ENCODE measurements at places on chromosomes 2 and 18.

DNA sequence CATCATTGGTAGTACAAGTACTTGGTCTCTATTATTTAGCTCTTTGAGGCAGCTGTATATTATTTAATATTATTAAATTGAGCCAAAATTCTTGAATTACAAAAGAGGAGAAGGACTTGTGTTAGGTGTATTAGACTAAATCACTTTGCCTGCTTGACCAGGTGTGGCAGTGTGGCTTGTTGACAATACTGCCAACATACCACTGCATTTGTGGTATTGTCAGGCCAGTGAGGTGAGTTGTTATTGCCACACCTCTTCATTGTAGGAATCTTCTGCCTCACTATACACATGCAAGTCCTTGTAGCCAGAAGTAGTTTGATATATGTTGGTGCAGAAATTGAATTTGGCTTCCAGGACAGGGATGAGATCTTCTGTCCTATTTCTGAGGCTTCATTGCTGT lies 40.5 kb downstream of the CYP20A1 start:
- no peak for DNase-seq

DNA sequence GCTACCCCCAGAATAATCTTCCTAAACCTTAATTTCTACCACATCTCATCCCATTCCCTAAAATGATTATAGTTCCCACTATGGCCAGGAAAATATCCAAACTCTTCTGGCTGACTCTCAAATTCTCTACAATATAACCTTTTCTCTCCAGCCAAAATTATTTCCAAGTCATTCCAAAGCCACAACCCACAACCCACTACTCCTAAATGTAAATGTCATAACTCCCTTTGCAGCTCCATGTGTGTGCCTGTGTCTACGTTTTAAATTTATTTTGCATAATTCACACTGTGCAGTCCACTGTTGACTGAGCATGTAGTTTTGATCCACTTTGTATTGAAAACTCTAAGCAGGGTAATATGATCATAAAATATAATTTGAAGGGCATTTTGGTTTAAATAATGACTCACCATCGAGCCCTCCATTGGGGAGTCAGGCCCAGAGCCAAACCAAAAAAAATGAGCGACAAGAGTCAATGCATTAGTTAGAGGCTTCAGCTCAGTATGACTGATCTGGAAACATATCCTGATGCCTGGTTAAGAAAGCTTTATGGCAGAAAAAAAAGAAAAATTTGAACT lies 171.0 kb downstream of the AFF3 start:
- no peak for DNase-seq

- DNase-seq = no peak
Measured at GRCh38 chr2:215358312-215358845, 46.5 kb downstream of the ATIC start.

DNA sequence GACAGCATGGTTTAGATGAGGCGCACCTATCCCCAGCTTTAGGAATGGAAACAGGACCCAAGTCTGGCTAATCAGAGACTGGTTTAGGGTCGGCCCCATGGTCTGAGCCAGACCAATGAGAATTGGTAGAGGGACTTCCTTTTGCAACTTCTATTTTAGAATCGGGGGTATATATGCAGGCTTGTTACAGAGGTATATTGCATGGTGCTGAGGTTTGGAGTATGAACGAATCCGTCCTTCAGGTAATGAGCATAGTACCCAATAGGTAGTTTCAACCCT lies 1.5 kb upstream of the BOLA3 start:
- no peak for DNase-seq

DNA sequence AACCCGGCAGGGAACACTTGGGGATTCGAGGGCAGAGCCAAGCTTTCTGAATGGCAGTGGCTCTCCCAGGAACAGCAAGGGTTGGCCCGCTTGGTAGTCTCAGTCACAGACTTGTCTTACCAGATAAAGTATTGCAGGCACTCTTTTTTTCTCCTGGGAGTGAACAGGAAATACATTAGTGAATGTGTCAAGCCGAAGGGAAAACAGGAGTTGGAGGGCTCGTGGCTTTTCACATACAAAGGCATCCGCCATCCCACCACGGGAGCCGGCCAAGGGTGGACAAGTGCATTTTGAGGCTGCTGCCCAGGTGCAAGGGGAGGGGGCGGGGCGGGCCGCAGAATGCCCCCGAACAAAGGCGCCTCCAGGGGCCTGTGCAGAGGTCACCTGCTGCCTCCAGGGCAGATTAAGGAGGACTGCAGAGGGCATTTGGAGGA lies 163.3 kb upstream of the SIX3 start:
- DNase-seq = no peak

DNA sequence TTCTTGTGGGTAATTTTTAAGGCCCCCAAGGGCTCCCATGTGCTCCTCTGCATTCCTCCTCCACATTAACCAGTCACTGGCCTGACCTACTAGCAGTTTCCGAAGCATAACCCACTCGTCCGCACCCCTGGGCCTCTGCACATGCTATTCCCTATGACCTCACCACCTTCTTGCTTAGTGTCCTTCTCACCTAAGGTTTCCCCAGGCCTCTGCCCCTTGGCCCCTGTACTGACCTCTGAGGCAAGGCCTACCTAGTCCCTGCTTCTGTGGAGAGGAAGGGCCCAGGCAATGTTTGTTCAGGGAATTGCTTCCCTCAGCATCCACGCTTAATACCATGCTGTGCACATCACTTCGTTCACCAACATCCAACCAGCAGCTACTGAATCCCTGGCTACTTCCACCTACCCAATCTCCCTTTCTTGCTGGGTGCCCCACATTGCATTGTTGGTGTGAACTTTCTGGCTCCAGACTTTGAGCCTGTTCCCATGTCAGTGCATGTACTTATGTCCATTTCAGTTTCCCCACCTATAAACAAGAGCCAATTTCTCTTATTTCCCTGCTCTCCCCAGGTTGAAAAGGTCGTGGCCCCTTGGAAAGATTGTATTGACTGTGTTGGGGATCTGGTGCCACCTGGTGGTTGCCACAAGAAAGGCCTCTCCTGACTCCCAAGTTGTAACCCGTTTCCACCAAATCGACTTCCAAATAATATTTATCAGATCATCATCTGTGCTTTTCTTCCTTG lies 19.2 kb upstream of the TMEM177 start:
- peak; percentile 47 for DNase-seq

DNA sequence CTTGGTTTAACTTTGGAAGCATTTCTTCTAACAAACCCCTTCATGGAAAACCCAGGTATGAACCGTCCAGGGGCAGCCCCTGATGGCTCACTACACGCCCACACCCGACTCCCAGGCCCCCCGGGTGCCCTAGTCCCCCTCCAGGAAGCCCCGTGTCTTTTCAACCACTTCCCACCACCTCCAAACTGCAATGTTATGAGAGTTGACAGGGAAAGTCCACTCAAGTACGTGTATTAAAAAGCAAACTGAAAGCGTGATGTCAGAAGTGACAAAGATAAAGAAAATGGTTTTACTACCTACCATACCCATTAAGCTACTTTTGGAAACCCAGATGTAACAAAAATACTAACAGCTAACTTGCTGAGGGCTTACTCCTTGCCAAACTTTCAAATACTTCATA lies 51.5 kb downstream of the L3MBTL4 start:
- DNase-seq = no peak

DNA sequence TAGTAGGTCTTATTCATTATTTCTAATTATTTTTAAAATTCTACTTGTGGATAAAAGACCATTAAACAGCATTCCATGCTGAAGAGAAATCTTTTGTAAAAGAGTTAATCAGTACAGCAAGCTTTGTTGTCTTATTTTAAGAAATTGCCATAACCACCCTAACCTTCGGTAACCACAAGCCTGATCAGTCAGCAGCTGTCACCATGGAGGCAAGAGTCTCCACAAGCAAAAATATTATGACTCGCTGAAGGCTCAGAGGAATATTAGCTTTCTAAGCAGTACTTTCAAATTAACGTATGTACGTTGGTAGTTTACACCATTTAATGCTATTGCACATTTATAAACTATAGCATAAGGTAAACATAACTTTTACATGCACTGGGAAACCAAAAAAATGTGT lies 650.5 kb upstream of the LINC00305 start:
- no peak for DNase-seq

- DNase-seq = no peak
Measured at GRCh38 chr2:179211355-179211754, 53.3 kb downstream of the SESTD1 start.

DNA sequence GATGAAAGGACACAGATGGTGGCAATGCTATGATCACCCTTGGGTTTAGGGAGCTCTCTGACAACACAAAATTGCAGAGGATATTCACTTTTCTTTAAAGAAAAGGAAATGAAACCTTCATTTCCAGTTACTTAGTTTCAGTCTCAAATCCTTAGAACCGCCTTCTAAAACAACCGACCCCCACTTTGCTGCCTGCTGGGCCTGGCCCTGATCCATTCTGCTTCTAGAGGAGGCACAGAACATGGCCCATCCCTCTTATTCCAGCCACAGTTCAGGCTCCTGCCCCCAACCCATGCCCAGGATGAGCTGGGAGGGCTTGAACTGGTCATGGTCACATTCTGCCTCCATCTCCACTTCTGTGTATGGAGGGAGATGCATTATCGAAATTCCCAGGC lies 311.6 kb downstream of the EN1 start:
- no peak for DNase-seq

- no peak for DNase-seq
Measured at GRCh38 chr18:31439807-31440325, 7.7 kb upstream of the DSG3 start.

GRCh38 chr2:206255003-206255402 lies 19.5 kb upstream of the ZDBF2 start:
- no peak for DNase-seq

DNA sequence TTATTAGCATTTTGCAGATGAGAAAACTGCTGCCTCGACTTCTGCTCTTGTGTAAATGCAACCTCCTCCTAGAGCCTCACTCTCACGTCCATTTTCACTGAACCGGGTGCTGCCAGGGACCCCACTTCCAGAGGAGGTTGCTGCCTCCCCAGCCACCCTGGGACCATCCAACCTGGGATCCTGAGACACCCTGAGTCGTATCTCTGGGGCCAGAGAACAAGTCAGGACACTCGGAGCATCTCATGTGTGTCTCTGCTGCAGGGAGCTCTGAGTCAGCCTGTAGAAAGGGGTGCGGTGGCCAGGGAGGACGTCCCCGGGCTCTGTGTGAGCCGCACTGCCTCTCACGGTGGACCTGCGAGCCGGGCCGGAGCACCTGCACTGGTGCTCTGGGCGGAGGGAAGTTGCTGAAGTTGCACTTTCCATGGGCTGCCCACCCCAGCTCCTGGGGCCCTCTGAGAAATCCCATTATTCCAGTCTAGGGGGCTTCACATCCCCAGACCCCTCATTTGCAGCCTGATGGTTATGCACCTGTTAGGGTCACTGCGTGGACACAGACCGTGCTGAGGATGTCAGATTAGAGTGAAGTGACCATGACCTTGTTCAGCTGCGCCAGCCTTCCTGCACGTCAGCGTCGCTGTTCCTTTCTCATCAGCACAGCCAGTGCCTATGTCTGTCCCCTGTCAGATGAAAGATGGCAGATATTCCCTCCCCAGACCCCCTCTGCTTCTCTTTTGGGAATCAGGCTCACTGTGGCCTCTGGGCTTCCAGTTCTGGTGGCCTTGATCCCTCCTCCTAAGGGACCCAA lies 230.4 kb downstream of the KLHL29 start:
- DNase-seq = no peak

DNA sequence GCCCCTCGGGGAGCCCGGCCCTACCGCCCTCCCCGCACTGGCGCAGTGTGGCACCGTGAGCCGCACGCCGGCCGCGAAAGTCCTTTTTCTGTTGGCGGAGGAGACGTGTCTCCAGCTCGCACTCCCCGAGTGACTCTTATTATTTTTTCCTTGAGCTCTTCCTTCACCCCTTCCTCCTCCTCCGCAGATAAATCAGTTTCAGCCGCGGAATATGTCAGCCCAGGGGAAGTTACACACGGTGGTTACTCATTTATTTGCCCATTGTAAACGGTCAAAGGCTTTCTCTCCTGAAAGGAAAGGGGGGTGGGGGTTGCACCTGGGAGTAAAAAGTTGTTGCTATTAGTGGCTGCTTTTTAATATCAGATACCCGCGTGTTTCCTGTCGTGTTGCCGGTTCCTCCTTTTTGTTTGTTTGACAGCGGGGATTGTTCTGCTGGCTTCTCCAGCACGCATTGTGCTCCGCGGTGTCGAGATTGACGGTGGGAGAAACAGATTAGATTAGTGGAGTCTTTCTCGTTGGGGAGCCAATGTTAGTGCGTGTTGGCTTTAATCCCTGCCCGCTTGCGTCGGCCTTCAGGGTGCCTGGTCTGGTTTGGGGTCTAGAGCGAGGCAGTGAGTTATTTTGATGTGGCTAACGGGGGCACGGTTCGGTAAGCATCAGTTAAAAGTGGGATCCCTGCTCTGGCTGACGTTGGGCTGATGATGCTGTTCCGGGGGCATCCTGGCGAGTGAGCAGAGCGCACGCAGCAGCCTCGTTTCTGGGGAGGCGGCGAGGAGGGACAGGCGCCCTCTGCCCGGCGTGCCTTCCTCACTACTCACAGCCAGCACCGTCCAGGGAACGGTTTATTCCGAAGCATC lies 1.6 kb downstream of the CRIM1 start:
- peak; percentile 61 for DNase-seq

- DNase-seq = no peak
Measured at GRCh38 chr2:104233591-104233990, 620.3 kb upstream of the POU3F3 start.

DNA sequence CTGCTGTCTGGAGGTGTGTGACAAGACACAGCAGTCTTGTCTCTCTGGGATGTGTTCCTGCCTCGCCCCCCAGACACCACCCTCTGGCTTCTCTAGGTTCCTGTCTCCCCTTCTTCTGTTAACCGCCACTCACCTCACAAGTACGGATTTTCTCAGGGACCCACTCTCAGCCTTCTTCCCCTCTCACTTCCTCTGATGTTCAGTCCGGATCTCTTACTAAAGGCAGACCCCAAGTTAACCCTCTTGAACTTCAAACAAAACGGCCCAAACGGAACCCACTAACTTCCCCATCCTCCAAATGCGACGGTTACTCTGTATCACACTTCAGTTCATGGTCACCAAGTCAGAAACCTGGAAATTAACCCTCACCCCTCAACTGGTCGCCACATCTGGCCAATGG lies 32.0 kb downstream of the B4GALT6 start:
- DNase-seq = no peak

DNA sequence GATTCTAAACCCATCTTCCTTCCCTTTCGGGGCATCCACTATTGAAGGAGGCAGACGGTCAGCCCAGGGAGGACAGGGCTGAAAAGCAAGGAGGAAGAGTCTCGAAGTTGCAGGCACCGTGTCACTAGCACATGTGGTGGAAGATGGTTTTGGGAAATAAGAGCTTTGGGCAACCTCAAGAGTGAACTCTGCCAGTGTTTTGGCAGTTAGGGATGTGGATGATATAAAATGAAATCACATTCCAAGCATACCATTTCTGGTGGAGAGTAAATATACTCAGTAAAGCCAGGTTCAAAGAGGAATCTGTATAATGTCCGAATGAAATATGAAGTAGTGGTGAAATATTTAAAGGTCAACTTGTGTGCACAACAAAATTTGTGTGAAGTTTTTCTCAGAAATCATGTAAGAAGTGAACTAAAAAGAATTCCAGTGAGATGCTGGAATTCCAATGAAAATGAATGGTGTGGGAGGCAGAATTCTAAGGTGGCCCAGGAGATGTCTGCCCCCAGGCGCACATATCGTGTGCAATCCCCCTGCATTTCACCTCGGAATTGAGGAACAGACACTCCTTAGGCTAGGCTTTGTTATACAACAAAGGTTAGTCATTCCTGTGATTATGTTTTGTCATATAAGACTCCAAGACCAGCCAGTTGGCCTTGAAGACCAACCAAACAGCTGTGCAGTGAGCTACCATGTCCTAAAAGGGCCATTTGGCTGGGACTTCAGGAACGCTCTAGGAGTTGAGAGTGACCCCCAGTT lies 147.1 kb downstream of the SH3BP4 start:
- no peak for DNase-seq

GRCh38 chr2:206918263-206918662 lies 21.1 kb upstream of the CPO start:
- DNase-seq = no peak

Data from LoVo (cell line).